NCI-H2227 treated with DMSO at 0.1 percent for 48 hours (cell line): ENCODE measurements at places on chromosomes 12 and 14.

DNA sequence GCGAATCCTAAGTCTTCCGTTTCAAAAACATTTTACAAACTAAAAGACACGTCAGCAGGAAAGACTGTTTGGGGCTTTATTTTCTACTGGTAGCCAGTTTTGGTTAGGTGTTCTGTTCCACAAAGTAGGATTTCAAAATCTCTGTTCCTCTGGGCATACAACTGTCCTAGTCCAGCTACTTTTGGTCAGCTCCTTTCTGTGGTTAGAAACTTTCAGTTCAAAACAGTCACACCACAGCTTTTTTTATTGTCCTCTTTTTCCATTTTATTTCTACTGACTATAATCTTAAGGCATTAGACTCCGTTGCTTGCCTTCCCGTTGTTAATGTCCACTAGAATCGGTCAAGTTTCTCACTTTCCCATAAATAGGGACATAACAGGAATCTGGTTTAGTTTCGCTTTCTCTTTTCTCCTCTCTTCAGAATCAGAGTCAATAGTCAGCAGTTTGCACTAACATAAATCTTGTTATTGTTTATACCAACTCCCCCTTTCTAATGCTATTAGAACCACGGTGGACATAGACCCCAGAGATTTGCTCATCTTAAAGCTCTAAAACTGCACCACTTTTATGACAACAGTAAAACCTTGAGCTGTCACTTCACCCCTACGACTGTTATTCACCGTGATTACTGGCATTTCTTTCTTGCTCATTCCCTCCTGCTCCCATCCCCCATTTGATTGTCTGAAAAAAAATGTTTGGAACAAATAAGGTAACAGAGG lies 41.5 kb upstream of the NPAS3 start:
- peak; percentile 89 for DNase-seq

GRCh38 chr12:106602076-106602475 lies 19.3 kb downstream of the RFX4 start:
- no peak for DNase-seq

- DNase-seq: no peak
Observed at GRCh38 chr12:132604668-132605441, 5.5 kb downstream of the LRCOL1 start.

- DNase-seq: no peak
Observed at GRCh38 chr12:121190523-121191031, 19.4 kb upstream of the P2RX4 start.

- no peak for DNase-seq
Observed at GRCh38 chr14:51999084-51999483, 9.7 kb downstream of the RTRAF start.

DNA sequence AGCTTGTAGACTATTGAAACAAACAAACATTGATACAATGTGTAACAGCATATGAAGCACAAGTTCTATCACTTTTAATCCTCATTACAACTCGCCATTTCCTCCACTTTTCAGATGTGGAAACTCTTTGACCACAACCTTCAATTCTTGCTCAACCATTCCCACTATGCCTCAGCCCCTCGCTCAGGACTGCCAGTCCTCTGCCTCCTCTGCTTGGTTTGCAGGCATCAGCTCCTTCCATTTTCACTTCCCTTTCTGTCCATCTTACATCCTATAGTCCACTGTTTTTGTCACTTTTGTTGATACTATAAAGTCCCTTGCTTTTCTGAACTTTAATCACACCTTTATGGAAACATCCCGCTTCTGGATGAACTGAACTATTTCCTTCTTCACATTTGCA lies 28.2 kb upstream of the CD27 start:
- DNase-seq: no peak

- DNase-seq: no peak
Observed at GRCh38 chr14:35973770-35974169, 147.6 kb downstream of the BRMS1L start.

DNA sequence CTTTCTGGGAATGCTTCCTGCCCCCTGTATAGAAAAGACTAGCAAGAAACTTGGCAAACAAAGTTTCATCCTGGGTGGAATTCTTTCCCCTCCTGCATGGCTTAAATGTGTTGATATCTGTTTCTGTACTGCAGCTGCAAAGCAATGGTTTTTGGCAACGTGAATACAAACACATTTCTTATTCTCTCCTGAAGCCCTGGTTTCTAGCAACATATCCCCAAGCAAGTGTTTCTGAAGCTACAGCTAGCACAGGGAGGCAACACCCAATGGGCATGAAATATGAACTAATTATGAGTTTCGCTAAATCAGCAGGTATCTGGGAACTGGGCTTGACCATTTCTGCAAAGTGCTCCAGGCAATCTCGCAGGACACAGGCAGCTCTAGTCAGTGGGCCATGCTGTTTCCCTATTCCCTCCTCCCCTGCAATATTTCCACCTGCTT lies 392.3 kb upstream of the TMPO start:
- DNase-seq: no peak

GRCh38 chr14:65506801-65507200 lies 94.3 kb downstream of the FUT8 start:
- no peak for DNase-seq

- no peak for DNase-seq
Observed at GRCh38 chr12:75591628-75592027, 80.2 kb upstream of the KRR1 start.

- no peak for DNase-seq
Observed at GRCh38 chr12:10741845-10742244, 18.7 kb upstream of the YBX3 start.

GRCh38 chr14:49545716-49546115 lies 40.5 kb downstream of the RPS29 start:
- no peak for DNase-seq

DNA sequence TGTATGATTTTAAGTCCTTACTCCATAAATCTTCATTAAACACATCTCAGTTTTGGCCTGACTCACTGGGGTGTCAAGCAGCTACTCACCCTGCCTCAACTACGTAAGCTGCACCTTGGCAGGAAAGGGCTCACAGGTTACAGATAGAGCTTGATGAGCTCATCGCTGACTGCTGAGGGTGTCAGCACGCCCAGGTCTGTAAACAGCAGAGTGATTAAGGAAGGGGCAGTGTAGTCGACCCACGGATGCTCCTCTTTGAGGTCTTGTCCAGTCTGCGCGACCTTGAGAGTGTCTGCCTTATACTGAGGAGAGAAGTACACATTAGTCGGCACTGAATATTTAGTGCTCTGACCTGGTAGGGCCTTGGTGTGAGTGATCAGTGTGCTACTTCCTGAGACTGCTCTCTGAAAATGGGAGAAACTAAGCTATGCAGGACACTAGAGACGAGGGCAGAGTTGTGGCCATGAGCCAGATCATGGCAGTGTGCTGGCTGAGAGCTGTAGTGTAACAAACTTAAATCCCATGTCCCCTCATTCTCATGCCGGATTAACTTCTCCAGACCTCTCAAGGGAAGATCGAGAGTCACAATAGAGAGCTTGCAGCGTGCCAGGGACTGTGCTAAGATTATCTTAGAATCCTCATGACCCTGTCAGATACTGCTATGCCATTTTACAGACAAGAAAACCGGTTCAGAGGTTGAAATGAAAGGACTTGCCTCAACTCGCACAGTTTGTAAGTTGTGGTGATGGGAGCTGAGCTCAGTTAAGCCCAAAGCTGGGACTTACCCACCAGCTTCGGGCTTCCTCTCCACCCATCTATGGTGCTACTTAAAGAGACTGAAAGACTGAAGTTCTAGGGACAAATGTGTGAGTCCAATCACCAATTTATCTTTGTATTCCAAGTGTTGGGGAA lies 11.6 kb downstream of the EIF2B1 start:
- DNase-seq: no peak

GRCh38 chr12:10155966-10156365 lies 16.0 kb downstream of the OLR1 start:
- DNase-seq: no peak

GRCh38 chr12:49432616-49433015 lies 65.4 kb downstream of the SPATS2 start:
- DNase-seq: no peak

GRCh38 chr14:90454041-90455000 lies 57.5 kb downstream of the CALM1 start:
- DNase-seq: no peak

GRCh38 chr12:94609917-94610443 lies 40.4 kb downstream of the TMCC3 start:
- no peak for DNase-seq

GRCh38 chr14:31858868-31859267 lies 218.2 kb upstream of the ARHGAP5 start:
- DNase-seq: no peak

- no peak for DNase-seq
Observed at GRCh38 chr14:90567991-90568390, 171.2 kb downstream of the CALM1 start.

- DNase-seq: no peak
Observed at GRCh38 chr12:16636435-16637055, 30.6 kb upstream of the LMO3 start.

- DNase-seq: no peak
Observed at GRCh38 chr12:4118017-4118510, 155.5 kb upstream of the CCND2 start.
